CD4-positive, CD25-positive, alpha-beta regulatory T cell (primary cell): ENCODE measurements at places on chromosomes 13 and 19. TPM values are rescaled to one million over a fixed set of nuclear protein-coding genes. Genes with fewer than 3 reads are reported as not detected.
A peak's percentile ranks its signal among the peaks of the same experiment; 100 is the strongest.

LHB gene
- not detected for polyA plus RNA-seq

SOX1 gene
- polyA plus RNA-seq: not detected

- DNase-seq: no peak
Observed at GRCh38 chr19:46147791-46148288, at the start of gene IGFL2. Gene IGFL2 (plus strand): TSS chr19:46148238. CDS start chr19:46148279, 41 bp downstream.

DNA sequence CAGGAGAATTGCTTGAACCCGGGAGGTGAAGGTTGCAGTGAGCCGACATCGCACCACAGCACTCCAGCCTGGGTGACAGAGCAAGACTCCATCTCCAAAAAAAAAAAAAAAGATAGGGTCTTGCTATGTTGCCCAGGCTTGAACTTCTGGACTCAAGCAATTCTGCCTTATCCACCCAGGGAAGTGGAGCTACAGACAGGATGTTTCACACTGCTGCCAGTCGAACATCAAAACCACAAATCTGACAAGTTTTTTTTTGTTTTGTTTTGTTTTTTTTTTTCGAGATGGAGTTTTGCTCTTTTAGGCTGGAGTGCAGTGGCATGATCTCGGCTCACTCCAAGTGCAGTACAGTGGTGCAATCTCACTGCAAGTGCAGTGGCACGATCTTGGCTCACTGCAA, 10.8 kb downstream of the XPO4 start:
- DNase-seq: peak; percentile 37

DNA sequence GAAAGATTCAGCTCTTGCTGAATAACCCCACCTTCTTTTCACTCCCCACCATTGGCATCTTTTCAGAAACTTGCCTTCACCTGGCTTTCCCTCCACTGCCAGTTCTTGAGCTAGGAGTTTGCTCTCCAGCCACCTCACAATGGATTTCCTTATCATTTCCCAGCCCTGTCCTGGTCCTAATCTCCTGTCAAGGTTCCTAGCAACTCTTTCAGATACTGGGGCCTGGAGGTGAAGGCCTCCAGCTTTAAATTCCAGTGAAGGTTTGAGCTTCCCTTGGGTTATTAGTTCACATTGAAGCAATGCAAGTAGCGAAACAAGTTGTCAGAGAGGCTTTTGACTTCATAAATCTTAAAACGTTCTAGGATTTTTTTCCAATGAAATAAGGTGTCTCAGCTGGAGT, 320.8 kb upstream of the MAB21L1 start:
- no peak for DNase-seq

DNA sequence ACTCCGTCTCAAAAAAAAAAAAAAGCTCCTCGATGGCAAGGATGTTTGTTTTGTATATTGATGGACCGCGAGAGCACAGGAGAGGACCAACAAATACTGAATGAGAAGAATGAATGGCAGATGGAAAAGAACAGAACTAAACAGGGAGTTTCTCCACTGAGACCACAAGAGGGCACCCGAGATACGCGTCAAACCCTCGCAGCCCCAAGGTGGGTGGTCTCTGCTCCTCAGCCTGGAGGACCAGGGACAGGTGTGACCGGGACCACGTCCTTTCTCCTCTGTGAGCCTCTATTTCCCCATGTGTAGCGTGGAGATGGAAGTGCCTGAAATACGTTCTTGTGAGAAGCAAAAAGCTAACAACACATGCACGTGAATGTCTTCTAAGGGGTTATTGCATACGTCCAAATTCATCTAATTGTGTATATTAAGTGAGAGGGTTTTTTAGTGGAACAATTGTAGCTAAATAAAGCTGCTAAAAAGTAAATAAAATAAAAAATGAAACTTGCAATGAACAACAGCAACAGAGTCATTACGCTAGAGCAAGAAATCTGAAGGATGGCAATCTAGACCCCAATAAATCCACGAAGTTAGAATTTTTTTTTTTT, 8.3 kb upstream of the CDC42EP5 start:
- DNase-seq: peak; percentile 30

OR7A17 gene
- polyA plus RNA-seq: not detected

DNA sequence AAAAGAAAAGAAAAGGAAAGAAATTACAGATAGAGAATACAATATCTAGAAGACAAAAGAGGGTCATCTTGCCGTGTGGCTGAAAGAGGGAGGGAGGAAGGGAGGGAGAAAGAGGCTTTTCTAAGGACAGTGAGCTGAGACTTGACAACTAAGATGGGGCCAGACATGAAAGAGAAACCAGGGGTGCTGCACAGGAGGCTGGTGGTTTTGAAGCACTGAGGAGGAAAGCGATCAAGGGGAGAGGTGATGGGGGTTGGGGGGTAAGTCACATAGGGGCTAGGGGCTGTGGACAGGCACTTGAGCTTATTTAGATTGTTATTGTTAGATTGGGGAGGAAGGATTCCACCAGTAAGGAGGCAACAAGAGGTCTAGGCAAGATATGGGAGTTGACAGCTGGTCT, 17.3 kb downstream of the PNPLA6 start:
- no peak for DNase-seq

- no peak for DNase-seq
Observed at GRCh38 chr19:33279430-33280350, 22.6 kb downstream of the CEBPA start.

DNA sequence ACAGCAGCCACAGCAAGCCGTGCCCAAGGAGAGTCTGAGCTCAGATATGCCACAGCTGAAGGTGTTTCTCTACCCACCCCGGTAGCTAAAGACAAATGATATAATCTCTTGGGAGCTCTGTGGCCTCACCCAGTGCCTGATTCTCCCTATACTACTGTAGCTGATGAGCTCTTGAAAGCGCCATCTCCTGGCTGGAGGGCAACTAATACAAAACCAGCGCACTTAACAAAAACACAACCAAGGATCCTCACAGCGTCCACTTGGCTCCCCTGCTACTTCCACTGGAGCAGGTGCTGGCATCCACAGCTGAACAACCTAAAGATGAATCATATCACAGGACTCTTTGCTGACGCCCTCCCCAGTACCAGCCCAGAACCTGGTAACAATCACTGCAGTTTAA, 1212.0 kb downstream of the PCDH17 start:
- DNase-seq: no peak
